ENCODE measurements at places on chromosomes 4 and X.

DNA sequence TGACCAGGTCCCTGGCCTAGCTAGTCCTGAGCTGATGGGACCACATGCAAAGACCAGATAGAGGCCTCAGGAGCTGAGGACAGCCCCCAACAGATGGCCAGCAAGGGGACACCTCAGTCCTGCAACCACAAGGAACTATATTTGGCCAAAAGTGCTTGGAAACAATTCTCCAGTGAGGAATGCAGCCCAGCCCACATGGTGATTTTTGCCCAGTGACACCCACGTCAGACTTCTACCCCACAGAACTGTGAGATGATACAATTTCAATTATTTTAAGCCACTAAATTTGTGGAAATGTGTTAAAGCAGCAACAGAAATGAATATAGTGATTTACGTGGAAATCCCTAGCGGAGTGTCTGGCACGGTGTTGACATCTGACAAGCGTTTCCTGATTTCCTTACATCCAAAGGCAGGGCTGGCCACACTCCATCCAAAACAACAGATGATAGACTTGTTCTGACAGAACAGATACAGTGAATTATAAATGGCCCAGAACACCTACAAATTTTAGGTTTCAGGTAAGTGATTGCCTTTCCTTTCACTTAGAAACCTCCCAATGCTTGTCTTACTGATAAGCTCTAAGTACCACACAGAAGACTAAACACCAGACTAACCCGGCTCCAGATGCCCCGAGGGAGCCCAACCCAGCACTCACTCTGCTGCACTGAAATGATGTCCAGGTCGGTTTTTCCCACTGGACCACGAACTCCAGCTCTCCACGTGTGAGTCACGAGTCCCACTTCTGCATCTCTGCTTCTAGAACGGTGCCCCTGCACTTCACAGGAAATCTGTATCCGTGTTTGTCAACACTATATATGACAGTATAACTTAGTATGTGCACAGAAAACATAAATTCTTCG lies 5.8 kb downstream of the AFAP1 start:
- no peak for DNase-seq

- DNase-seq, result no peak
Measured at GRCh38 chrX:72123471-72124185, 8.1 kb downstream of the RTL5 start.

GRCh38 chr4:140799686-140800225 lies 43.6 kb upstream of the TBC1D9 start:
- no peak for DNase-seq

GRCh38 chr4:98996056-98996764 lies 689 bp downstream of the METAP1 start:
- DNase-seq, result no peak

DNA sequence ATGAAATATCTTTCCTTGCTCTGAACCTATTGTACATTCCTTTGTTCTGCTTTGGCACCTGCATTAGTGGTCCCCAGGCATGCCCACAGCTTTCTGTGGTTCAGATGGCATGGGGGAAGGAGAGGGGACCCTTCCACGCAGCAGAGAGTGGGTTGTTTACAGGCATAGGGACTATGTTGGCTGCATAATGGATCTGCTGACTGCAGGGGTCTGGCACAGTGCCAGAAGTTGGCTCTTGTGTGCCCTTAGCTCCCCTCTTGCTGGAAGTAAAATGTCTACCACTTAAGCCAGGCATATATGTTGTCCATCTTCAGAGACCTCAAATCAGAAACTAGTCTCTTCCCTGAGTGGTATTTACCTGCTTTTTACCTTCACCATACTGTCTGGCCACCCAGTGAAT lies 651.9 kb upstream of the PCDH7 start:
- no peak for DNase-seq

- DNase-seq, result no peak
Measured at GRCh38 chr4:4392501-4393183, 5.7 kb downstream of the NSG1 start.

DNA sequence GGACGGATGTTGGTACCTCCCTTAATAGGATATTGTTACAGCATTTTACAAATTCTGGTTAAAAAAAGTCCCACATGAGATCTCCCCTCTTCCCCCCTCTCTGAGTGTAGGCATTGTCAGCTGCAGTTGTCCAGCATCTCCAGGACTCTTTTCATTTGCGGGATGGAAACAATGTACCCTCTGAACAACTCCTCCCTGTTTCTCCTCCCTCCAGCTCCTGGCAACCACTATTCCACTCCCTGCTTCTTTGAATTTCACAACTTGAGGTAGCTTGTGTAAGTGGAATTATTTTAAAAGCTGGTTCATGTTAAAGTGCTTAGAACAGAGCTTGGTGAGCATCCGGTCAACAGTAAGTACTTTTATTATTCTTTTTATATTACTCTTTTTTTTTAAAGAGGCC lies 69.8 kb downstream of the TBL1X start:
- no peak for DNase-seq

DNA sequence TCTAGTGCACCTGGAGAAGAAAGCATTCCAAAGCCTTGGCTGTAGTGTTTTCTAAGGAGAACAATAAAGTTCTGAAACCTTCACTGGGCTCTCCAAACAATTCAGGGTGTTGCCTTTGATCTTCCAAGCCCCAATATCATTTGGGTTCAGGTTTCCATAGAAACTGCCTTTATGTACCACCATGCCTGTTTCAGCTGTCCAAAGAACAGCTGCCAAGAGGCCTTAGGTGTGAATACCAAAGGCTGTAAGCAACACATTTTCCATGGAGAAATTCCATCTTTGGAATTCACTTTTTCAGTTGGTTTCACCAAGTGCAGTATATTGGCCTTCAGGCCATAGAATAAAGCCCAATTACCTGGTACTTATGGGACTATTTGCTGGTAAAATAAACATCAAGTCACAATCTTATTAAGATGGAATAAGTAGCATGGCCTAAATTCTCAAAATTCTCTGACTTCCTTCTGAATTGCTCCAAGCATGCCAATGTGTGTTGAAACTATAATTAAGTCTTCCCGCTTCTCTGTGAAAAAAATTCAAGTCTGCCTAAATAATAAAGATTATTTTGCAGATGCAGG lies 61.9 kb downstream of the COX18 start:
- DNase-seq, result no peak

GRCh38 chr4:114926583-114926982 lies 186.8 kb downstream of the NDST4 start:
- DNase-seq, result no peak

GRCh38 chrX:20254712-20255299 lies 11.9 kb downstream of the RPS6KA3 start:
- no peak for DNase-seq

DNA sequence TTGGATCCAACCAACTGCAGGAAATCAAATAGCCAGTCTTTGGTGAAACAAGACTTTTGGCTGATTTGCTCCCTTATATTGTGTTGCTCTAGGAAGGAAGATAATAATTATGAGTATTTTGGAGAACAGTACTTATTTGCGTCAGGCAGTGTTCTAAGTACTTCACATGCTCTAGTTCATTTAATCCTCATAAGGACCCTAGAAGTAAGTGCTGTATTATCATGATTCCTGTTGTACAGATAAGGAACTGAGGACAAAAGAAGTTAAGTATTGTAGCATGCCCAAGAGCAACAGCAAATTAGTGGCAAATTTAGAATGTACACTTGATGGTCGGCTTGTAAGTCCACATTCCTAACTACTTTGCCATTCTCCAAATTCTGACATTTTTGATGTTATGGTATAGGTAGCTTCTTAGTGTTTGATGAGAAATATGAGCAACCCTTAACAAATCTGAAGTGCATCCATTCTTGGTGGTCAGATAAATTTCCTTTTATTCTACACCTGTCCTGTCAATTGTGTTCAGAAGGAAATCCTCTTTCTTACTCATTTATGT lies 72.0 kb downstream of the SPRY1 start:
- DNase-seq, result no peak

DNA sequence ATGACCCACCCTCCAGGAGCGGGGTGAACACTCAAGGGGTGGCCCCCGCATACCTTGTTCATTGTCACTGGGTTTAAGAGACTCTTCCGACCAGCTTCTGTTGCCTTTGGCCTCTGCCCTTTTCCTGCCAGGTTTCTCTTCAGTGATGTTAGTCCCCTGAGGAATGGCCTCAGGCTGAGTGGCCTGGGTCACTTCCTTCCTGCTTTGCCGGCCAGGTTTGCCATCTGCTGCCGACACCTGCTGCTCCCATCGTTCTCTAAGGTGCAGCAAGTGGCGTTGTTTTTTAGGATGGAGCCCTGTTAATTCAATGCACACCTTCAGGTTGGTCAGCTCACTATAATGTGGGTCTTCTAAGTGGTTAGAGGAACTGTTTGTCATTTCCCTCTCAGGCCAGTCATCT lies 34.2 kb downstream of the BCOR start:
- no peak for DNase-seq

DNA sequence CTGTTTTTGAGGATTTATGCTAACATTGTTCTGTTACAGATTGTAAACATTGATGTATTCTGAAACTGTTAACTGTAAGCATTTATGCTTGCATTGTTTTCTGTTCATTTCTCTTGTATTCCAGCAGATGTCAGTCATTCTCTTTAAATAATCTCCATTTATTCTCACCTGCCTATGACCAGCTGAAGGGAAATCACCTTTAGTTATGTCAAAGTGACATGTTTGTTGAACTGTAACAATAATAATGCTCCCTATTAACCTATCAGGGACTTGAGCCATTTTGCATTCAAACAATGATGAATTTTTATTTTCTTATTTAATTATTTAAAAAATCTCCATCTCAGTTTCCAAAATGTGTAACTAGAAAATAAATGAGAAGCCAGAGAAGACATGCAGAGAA lies 58.0 kb downstream of the SPCS3 start:
- no peak for DNase-seq

GRCh38 chr4:113080050-113080449 lies 30.6 kb downstream of the ANK2 start:
- DNase-seq, result no peak

GRCh38 chrX:153580700-153581386 lies 18.1 kb downstream of the CCNQ start:
- DNase-seq, result no peak

DNA sequence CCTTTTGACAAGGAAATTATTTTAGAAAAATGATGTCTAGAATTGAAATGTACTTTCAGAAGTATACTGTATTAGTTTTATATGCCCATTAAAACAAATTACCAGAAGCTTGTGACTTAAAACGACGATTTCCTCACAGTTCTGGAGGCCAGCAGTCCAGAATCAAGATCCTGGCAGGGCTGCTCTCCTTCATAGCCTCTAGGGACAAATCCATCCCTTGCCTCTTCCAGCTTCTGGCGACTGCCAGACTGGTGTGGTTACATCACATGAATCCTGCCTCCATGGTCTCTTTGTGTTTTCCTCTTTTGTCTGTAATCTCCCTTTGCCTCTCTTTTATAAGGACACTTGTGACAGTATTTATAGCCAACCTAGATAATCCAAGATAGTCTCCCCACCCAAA lies 97.1 kb downstream of the IQCM start:
- DNase-seq, result no peak

DNA sequence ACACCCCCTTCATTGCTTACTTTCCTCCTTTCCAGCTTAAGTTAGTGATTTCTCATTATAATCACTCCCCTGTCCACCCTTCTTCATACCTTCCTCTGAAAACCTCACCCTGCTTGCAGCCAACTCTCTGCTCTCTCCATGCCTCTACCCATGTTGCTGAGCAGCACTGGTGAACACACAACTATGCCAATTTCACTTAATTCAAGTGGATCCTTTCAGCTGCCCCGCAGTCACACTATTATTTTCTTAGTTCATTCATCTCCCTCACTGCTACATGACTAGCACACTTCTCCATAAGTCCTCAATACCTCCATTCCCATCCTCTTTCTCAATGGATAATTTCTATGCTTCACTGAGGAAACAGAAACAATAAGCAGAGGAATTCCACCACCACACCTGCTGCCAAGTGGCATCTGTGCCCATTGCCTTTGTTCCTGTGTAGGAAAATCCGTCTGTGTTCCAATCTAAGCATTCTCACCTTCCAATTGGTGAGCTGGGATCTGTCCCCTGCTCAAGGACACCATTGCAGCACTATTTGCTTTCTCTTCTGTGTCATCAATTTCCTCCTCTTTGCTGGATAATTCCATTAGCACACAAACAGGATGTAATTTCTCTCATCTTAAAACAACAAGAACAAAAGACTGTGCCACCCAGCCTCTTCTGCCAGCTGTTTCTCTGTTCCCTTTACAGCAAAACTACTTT lies 25.2 kb upstream of the PRSS48 start:
- DNase-seq, result no peak

GRCh38 chr4:54487491-54487890 lies 170.3 kb upstream of the KIT start:
- DNase-seq, result no peak

- DNase-seq, result no peak
Measured at GRCh38 chr4:187504974-187505797, 490.4 kb upstream of the ZFP42 start.

GRCh38 chr4:8608714-8609391 lies 16.3 kb downstream of the CPZ start:
- DNase-seq, result no peak

DNA sequence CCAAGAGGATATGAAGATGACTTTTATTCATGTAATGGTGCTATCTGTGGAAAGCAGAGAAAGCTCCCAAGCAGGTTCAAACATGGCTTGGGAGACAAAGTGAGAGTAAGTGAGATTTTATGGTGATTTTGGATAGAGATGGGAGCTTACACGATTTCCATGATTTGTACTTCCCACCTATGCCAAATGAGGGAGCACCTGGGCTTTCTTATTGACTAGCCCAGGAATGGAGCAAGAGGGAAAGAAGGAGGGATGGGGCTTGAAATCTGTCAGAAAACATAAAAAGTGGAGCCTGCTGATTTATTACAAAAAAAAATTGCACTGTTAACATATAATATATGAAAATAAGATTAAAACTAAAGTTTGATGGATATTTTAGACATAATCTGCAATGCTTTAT lies 703.5 kb upstream of the PABPC4L start:
- DNase-seq, result no peak

GRCh38 chr4:24213961-24214360 lies 324.1 kb upstream of the PPARGC1A start:
- DNase-seq, result no peak

- DNase-seq, result no peak
Measured at GRCh38 chrX:39442332-39442731, 641.1 kb downstream of the MID1IP1 start.

- no peak for DNase-seq
Measured at GRCh38 chrX:117985241-117985640, 131.4 kb downstream of the KLHL13 start.

Data from D721Med (cell line).